ENCODE measurements at places on chromosomes 2 and 18.
A peak's percentile ranks its signal among the peaks of the same experiment; 100 is the strongest.

DNA sequence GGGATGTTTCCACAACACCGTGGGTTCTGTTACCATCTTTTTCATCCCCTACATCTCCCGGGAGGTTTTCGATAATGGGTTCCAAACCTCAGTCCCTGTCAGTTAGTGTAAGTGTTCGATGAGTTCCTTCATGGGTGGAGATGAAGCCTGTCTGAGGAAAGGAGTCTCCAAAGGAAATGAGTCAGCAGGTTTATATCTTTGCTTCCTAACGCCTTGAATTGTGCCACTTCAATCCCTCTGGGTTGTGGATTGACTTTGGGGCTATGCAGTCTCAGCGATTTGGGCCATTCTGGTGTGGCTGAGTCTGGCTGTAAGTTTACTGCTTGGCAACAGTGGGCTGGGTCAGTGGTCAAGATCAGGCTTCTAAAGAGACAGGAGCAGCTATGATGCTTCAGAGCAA lies 1.2 kb downstream of the SERPINB5 start:
- no peak for DNase-seq

GRCh38 chr2:240737512-240737911 lies 45.8 kb downstream of the AQP12A start:
- no peak for DNase-seq

- no peak for DNase-seq
Observed at GRCh38 chr18:57575542-57575941, 11.0 kb downstream of the FECH start.

DNA sequence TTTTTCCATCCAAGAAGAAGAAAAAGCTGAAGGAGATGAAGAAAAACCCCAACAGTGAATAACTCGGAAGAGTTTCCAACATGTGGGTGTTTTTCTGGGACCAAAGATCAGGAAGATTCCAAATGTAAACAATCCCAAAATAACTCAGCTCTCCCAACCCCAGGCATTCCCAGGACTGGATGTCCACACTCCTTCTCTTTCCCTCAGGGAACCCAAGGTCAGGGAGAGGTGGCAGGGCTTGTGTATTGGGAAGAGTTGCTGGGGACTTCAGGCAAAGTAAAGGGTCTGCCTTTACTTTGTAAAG lies 268.0 kb downstream of the DYSF start:
- DNase-seq, result no peak

GRCh38 chr2:198453866-198454265 lies 649.5 kb downstream of the PLCL1 start:
- no peak for DNase-seq

GRCh38 chr2:60551240-60552077 lies 2.0 kb downstream of the BCL11A start:
- no peak for DNase-seq

- DNase-seq, result no peak
Observed at GRCh38 chr2:132583666-132584360, 86.2 kb downstream of the LYPD1 start.

DNA sequence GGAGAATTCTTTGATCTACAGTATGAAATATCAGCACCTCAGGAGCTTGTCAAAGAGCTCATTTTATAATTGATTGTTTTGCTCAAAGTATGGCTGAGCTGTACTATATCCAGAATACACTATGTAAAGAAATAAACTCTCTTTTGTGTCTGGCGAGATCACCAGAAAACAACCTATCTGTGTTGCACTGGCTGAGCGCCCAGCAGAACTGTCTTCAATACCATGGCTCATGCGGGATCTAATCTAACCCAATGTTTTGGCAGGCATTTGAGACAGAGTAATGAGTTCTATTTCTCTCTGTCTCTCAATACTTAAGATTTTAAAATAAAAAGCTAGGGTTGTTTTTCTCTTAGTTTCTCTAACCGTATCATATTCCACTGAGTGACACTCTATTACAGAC lies 192.4 kb downstream of the L3MBTL4 start:
- DNase-seq, result no peak

DNA sequence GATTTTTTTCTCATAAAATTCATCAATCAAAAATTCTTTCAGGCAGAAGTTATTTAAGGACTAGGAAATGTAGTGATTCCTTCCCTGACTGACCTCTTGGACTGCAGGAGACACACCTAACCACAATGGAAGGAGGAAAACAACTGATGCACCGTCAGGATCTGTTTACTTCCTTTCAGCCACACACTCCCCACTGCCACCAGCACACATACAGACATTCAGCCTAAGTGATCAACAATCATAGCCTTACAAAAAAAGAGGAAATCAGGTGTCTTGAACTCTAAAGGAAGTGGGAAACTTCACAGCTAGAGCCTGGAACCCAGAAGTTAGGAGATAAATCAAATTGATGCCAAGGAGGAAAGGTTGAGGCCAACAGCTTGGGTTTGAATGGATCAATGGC lies 213.5 kb upstream of the ACVR2A start:
- DNase-seq, result no peak

DNA sequence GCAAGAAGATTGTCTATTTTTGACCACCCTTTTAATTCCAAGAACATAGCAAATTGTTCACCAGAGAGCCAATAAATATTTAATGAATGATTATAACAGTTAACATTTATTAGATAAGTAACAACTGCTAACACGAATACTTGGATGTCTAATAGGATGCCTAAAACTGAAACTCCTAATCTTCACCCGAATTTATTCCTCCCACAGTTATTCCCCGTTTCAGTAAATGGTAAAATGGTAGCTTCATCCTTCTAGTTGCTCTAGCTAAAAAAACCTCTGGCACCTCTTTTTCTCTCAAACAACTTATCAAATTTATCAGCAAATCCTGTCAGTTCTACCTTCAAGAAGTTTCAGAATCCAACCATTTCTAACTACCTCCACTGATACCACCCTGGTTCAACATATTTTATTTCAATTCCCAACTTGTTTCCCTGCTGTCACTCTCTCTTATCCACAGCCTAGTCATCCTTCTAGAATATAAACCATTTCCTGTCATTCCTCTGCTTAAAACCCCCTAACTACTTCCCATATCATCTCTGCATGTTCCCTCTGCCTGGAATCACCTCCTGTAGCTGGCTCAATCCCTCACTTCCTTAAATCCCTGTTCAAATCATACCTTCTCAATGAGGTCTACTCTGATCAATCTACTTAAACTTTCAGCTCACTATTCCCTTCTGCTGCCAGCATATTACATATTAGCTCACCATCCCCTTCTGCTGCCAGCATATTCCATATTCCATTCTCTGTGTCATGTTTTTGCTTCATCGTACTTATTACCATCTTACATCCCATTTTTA lies 93.8 kb downstream of the ROCK2 start:
- DNase-seq, result no peak

GRCh38 chr2:16650287-16651249 lies 15.1 kb downstream of the CYRIA start:
- DNase-seq, result no peak

DNA sequence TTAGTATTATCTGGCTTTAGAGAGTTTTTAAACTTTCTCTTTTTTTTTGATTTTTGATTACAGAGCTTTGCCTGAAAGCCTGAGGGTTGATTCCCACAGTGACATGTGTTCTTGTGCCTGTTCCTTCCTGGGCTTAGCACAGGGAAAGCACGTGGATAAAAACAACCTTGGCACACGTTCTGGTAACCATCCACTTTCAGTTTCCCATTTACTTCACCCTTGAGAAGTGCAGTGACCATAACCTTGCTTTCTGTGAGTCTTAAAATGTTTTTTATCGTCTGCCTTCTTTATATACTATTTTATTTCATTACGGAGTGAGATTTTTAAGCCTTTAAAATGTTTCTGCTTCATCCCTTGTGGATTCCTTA lies 11.5 kb downstream of the CD226 start:
- DNase-seq, result no peak

DNA sequence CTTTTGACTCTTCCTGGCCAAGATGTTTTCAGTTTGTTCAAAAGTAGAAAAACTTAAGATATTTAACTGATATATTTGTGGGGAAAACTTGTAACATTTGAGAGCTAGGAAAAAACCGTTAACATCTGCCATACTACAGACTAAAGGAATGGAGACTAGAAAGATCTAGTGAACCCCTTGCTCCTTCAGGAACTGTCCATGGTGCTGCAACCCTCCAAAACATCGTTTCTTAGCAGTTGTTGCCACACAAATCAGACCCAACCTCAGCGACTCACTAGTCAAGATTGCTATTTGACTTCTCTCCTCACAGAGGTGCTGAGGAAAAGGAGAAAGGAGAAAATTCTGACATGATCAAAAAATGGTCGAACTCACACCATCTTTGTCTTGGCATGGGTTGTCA lies 393.8 kb upstream of the LYPD1 start:
- no peak for DNase-seq

DNA sequence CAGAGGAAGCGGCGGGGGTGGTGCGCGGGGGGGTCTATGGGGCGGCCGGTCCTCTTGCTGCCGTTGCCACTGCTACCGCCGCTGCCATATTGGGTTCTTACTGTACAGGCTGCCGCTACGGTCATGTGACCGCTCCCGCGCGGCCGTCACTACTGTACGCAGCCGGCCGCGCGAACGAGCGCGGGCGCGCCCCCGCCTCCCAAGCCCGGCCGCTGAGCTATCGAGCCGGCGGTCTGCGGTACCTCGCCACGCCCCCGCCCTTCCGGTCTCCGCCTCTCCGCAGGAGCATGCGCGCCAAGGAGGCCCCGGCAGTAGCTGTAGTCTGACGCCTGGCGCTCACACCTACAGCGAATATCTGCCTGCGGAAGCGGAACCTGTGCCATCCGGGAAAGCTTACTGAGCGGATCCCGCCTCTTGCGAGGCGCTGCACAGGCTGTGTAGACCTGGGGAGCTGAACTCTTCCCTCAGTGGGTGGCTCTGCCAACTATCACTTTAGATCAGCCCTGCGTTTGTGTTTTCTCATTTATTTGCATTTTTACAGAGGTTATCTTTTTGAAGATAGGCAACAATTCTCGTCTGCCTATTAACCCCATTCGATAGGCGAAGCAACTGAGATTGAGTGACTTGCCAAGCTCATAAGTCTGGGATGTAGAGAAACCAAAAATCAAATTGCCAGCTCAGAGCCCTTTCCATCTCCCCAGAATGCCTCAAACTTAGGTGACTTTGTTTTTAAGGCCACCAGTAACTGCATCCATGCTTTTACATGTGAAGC lies at the start of gene ASXL2:
Gene ASXL2, minus strand, starts transcription at position 127 of the 772 bp plus-strand sequence. CDS start 265 bp downstream, outside the sequence.
- peak; percentile 93 for DNase-seq

DNA sequence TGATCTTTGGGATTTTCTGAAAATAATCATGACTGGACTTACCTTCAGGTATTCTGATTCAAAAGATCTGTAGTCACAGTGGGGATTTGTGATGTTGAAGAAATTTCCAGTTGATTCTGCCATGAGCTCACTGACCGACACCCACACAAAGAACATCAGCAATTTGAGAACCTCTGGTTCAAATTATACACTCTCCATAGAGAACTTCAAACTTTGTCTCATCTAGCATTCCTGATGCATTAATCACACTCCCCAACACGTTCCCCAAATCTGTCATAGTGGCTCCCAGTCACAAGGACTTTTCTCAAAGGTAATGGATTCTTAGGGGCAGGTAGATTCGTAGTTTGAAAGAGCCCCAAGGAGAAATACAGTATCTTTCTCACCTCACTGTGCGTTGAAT lies 584.3 kb downstream of the FBXO15 start:
- DNase-seq, result no peak

- DNase-seq, result no peak
Observed at GRCh38 chr2:188478724-188479123, 187.1 kb downstream of the GULP1 start.

DNA sequence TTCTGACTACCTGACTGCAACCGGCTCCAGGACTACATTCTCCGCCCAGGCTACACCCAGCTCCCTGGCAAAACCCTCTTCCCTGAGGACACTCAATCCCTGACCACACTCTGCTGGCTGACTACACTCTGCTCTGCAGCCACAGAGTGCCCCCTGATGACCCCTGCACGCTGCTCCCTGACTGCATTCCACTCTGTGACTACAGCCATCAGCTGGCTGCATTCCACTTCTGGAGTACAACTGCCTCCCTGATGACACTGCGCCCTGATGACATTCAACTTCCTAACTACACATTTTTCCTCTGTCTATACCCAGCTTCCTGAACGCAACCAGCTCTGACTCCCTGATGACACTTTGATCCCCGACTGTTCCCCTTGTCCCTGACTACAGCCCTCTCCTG lies 71.3 kb upstream of the NRXN1 start:
- DNase-seq, result no peak

DNA sequence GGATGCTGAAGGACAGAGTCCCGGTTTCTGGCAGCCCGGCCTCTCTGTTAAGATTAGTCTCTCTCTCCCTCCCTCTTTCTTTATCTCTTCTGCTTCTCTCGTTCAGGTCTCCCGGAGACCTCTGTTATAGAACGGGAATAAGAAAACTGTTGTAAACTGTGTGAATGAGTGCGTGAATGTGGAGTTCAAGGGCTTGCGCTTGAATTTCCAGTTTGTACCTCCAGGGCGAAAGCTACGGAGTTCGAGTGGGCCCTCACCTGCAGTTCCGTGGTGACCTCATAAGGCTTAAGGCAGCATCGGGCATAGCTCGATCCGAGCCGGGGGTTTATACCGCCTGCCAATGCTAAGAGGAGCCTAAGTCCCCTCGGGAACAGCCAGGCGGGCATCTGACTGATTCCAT lies 26.4 kb downstream of the SKA1 start:
- no peak for DNase-seq

DNA sequence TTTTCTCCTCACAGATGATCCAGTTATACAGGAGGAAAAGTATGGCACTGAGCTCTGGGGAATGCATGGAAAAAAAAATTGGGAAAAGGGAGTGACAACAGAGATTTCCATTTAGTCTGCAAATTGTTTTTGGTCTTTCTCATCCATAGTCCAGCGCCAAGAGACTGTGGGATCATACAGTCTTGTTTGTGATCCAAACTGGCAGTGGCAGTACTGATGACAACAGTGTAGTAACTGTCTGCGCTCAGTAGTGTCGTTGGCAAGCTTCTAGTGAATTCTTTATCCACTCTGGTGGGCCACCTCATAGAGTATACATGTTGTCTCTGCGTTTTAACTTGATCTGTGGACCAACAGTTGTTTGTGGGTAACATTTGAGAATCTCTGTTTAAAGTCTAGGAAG lies 37.9 kb downstream of the GALNT1 start:
- no peak for DNase-seq

DNA sequence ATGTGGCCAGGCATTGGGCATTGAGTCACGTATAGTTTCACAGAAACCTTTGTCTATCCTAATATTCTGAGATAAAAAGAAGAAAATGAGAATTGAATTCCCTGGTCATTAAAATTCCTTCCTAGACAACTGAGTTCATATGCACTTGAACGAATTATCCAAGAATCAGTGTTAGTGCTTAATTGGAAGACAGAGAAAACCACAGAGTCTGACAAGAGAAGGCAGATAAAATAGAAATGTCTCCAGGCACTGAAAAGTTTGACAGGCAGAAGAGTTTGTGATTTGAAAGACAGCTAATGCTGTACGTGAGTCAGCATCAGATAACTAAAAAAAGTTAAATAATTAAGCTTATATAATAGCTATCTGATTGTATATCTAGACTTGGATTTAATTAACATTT lies 47.7 kb upstream of the TRIB2 start:
- DNase-seq, result no peak

- DNase-seq, result no peak
Observed at GRCh38 chr2:11546072-11546471, 12.2 kb downstream of the GREB1 start.

GRCh38 chr2:72638600-72639211 lies 187.1 kb downstream of the EXOC6B start:
- DNase-seq, result no peak

GRCh38 chr18:9612215-9612830 lies 2.0 kb downstream of the PPP4R1 start:
- peak; percentile 14 for DNase-seq

GRCh38 chr2:162111958-162112850 lies 38.2 kb upstream of the DPP4 start:
- DNase-seq, result no peak

Data from activated T-cell treated with anti-CD3 and anti-CD28 coated beads for 4 hours (primary cell).